Activated CD4-positive, alpha-beta T cell treated with anti-CD3 and anti-CD28 coated beads, Interleukin-2, amount 50 U/mL, for 24 hours (primary cell): ENCODE measurements at places on chromosomes 2 and 18.
A peak's percentile ranks its signal among the peaks of the same experiment; 100 is the strongest.

GRCh38 chr2:159164457-159164911 lies 122.0 kb downstream of the WDSUB1 start:
- no peak for DNase-seq

- DNase-seq, result no peak
Observed at GRCh38 chr2:218263817-218264641, 3.2 kb downstream of the GPBAR1 start.

DNA sequence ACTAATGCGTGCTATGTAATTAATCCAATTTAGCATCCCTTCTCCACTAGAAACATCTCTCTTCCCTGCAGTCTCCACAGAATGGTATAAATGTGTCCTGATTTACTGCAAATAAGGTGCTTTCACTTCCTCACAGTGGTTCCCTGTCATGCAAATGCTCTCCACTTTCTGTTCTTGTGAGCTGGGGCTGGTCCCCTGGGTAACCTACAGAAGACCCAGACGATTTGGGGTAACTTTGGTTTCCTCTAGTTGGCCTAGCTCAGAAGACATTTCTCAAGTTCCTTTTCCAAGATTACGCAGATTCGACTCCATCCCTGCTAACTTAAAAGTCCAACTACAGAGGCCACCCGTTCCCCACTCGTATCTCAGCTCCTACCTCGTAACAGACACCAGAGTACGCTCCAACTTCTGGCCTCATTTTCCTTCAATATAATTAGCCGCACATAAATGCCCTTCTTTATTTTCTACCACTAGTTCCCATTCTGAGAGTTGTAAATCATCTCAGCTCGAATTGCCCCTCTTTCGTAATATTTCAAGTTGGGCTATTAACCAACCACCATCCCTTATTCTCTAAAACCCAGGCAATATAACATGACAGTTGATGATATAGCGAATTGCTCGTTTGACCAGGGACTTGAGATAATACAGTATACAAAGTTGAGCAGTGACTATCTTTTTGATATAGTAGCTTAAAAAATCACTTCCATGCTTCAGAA lies 28.8 kb upstream of the NEDD4L start:
- no peak for DNase-seq

- DNase-seq, result no peak
Observed at GRCh38 chr2:167990062-167990461, 257.3 kb downstream of the STK39 start.

DNA sequence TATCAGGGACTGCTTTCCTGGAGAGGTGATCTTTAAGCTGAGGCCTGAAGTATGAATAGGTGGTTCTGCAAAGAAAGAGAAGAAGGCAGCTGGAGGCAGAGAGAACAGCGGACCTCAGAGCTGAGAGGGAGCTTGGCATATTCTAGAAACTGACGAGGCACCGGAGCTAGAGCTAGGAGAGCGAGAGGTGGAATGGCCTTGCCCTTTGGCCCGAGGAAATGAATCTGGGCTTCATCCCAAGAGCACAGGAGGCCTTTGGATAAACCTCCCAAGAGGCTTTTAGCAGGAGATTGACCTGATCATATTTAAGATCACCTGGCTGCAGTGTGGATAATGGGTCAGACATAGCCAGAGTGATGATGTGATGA lies 7.9 kb downstream of the DYSF start:
- DNase-seq, result no peak

DNA sequence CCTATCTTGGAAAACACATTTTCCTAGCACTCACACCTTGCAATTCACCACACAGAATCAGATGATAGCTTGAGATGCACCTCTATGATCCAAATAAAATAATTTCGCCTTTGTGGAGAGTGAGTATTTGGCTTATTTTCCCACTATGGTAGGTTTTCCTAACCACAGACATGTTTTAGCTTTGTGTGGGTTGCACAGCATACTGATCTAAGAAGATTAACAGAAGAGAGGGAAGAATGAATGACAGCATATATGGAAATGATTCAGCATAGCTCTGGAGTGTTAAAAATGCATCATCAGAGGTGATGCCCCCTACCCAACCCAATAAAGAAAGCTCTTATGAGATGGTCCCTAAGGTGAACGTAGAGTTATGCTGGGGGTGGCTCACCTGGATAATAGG lies 72.5 kb downstream of the GCA start:
- DNase-seq, result no peak

DNA sequence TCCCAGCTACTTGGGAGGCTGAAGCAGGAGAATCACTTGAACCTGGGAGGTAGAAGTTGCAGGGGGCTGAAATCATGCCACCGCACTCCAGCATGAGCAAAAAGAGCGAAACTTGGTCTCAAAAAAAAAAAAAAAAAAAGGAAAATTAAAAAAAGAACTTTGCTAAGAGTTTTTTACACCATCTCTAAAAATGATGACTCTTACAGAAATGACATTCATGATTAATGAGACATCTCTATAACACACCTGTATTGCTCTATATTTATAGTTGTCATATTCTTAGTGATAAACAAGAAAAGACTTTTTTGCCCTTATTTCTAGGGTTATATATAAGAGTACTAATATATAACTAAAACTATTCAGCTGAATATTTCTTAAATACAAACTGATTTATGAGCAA lies 34.4 kb downstream of the ANKRD44 start:
- no peak for DNase-seq

DNA sequence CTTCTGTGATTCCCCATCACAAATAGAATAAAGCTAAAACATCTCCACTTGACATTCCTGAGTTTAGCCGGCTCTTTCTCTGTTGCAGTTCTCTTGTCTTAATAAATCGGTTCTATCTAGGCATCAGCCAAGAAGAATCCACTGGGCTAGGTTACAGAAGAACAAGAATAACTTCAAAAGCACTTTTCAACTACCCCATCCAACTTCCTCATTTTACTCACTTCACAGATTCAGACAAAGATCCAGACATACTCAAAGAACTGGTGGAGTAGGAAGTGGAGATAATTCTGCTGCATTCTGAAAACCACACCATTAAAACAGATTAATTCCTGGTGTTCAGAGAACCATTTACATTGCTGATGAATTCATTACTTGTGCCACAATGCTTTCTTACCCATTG lies 9.6 kb upstream of the ALPK2 start:
- no peak for DNase-seq

- no peak for DNase-seq
Observed at GRCh38 chr18:26579941-26580618, 31.7 kb upstream of the KCTD1 start.

- DNase-seq, result no peak
Observed at GRCh38 chr2:165593081-165593480, 123.6 kb downstream of the CSRNP3 start.

- no peak for DNase-seq
Observed at GRCh38 chr2:132438691-132439090, 22.1 kb downstream of the GPR39 start.

GRCh38 chr2:119491776-119492525 lies 32.3 kb downstream of the SCTR start:
- no peak for DNase-seq

DNA sequence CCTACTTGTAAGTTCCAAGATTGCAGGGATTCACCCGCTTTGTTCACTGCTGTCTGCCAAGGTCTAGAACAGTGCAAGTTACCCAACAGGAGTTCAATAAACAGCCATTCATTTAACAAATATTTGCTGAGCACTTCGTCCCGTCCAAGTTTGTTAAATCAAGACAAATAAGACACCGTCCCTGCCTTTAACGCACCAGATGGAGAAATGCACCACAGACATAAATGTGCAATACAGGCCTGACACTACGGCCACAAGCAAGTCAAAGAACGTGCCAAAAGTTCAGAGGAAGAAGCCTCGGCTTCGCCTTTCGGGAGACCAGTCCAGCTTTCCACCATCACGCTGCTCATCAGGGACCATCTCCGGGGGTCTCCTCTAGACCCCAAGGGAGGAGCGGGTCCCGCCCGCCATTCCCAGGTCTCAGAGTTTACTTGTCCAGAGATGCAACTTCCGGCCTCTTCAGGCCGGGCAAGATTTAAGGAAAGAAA lies 429 bp downstream of the C2orf76 start:
- no peak for DNase-seq

DNA sequence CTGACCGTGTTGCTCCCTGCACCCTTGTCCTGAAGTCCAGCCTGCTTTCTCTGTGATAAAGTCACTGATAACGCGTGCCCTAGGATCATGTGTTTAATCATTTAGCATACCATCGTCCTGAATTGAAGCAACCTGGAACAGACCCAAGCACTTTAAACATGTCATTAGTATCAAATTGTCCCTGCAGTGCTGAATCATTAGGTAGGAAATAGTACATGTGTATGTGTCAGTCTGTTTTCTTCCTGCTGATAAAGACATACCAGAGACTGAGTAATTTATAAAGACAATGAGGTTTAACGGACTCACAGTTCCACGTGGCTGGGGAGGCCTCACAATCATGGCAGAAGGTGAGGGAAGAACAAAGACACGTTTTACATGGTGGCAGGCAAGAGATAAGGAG lies 2.8 kb downstream of the ASB18 start:
- no peak for DNase-seq

- DNase-seq, result no peak
Observed at GRCh38 chr18:36702401-36703013, 126.3 kb downstream of the TPGS2 start.

- DNase-seq, result no peak
Observed at GRCh38 chr2:218894151-218894879, 13.7 kb downstream of the WNT10A start.

DNA sequence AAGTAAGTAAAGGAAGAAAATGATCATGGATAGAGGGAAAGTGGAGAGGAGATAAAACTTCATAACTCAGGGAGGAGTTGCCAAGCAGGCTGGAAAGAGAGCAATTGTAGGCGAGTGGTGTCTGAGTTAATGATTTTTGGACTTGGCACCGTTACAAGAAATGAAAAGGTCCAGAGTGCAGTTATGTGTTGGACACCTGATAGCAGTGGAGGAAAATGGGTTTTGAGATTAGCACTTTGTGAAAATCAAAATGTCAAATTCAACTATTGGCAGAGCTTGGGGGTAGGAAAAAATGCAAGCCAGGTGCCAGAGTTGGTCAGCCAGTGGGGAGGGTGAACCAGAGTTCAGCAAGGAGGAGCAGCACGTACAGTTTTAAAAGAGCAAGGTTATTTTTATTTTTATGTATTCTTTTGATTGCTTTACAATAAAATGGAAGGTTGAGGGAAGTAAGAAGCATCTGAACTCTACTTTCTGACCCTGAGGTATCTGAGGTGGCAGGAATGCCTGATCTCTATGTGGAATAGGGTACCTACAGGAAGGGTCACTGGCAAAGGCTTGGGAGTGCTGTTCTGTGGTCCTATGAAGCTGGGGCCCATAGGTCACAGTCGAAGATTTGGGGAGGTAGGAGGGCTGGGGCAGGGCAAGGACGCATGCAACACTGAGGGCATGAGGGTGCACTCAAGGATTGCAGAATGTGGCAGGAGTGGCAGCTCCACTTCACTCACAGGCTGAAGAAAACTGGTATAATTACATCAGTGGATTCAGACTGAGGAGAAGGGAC lies 127.5 kb downstream of the CD8B2 start:
- DNase-seq, result no peak

DNA sequence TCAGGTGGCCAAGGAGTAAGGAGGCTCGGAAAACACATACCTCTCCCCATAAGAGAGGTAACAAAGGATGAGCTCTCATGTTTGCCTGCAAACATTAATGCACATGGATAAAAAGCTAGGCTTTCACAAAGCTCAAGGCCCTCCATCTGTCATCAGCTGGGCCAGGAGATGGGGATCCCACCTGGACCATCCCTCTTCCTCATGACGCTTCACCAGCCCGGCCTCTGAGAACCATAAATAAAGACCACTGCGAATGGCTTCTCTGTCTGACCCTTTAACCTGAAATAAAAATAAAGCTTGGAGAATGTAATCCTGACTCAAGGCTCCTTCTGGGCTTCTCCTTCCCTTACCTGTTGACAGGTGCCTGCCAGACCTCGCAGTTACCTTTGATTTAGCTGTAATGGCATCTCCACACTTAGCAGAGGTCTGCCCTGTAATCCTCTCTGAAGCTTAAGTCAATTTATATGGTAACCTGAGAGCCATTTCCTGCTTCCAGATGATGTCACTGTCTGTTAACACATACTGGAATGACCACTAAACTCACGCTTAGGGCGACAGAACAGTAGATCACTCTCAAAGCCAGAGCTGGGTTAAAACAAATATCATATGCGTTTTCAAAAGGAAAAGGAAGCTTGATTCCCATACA lies 29.3 kb upstream of the FOXI3 start:
- no peak for DNase-seq

GRCh38 chr2:195533771-195534642 lies 123.0 kb upstream of the SLC39A10 start:
- DNase-seq, result peak; percentile 61
